Hair follicular keratinocyte (primary cell): ENCODE measurements at places on chromosomes 5 and 9. TPM values are rescaled to one million over a fixed set of nuclear protein-coding genes. Genes with fewer than 3 reads are reported as not detected.

The TNC gene
- total RNA-seq = 155 and 263 TPM in 2 replicates

The TRIM52 gene
- 1.0 and 2.3 TPM in 2 replicates for total RNA-seq

The RGS7BP gene
- not detected in 2 replicates for total RNA-seq

The PTGES gene
- total RNA-seq = 0.70 and 6.2 TPM in 2 replicates

The ACTBL2 gene
- total RNA-seq = 0.04 TPM in 1 of 2 replicates, not detected in the other

The CER1 gene
- not detected in 2 replicates for total RNA-seq

The NR4A3 gene
- total RNA-seq = 0.15 TPM in 1 of 2 replicates, not detected in the other
